Cardiac muscle cell (in vitro differentiated cells and primary cell): ENCODE measurements at places on chromosomes 5 and 9. TPM values are rescaled to one million over a fixed set of nuclear protein-coding genes. Genes with fewer than 3 reads are reported as not detected.

The LEAP2 gene
- total RNA-seq = 1.2 and 3.1 TPM in 2 replicates

The SIT1 gene
- not detected in 2 replicates for total RNA-seq

- H3K27me3 ChIP-seq = no peaks in the 10 kb centered on the region
- no peak overlapping the region for H3K4me3 ChIP-seq
- H3K27ac ChIP-seq = no peak overlapping the region
- H3K36me3 ChIP-seq = no peaks in the 10 kb centered on the region
Measured at GRCh38 chr5:28779161-28779754, 1740.9 kb upstream of the CDH9 start.

- H3K4me1 ChIP-seq = no peaks in the 10 kb centered on the region
- no peak overlapping the region for H3K4me3 ChIP-seq
- H3K27me3 ChIP-seq = no peaks in the 10 kb centered on the region
- H3K27ac ChIP-seq = no peak overlapping the region
- no peak for DNase-seq
Measured at GRCh38 chr5:110549301-110549700, 177.2 kb downstream of the TMEM232 start.

- no peak for DNase-seq
- no peaks in the 10 kb centered on the region for H3K4me1 ChIP-seq
- H3K27ac ChIP-seq = no peak overlapping the region
- H3K27me3 ChIP-seq = no peaks in the 10 kb centered on the region
- H3K36me3 ChIP-seq = peaks cover 22% of the 10 kb centered on the region
- no peak overlapping the region for H3K4me3 ChIP-seq
Measured at GRCh38 chr9:33250458-33250995, 10.6 kb downstream of the SPINK4 start.

DNA sequence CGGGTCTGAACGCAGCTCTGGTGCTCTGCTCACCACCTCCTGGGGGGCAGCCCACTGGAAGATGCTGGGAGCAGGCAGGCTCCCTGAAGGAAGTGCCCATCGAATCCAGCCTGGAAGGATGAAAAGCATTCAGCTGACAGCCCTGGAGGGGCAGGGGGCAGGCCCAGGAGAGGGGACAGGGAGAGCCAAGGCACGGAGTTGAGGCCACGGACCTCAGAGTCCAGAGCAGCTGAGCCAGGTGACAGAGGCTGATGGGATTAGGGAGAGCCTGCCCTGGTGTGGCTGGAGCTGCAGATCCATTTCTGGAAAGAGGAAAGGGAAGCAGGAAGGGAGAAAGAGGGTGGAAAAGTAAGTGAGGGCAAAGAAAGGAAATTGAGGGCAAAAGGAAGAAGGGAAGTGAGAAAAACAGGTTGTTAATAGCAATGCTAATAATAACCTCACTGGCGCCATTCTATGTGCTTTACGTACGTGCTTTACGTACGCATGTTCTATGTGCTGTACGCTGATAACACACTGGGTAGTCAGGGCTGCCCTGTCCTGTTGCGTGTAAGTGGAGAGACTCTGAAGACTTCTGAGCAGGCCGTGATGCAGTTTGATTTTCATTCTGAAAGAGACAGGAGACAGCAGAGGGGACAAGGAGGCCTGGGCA is 52.6 kb downstream of the LMX1B start:
- H3K27ac ChIP-seq = no peak overlapping the region
- H3K27me3 ChIP-seq = peaks cover 56% of the 10 kb centered on the region
- DNase-seq = no peak
- no peak overlapping the region for H3K4me3 ChIP-seq
- no peaks in the 10 kb centered on the region for H3K36me3 ChIP-seq
- peaks cover 6% of the 10 kb centered on the region for H3K4me1 ChIP-seq
